HL-60 (cell line): ENCODE measurements at places on chromosomes 5 and 9.

- no peak for DNase-seq
Measured at GRCh38 chr9:128056887-128057723, 10.0 kb downstream of the NAIF1 start.

- DNase-seq = no peak
Measured at GRCh38 chr5:88925692-88926490, 42.9 kb upstream of the MEF2C start.

DNA sequence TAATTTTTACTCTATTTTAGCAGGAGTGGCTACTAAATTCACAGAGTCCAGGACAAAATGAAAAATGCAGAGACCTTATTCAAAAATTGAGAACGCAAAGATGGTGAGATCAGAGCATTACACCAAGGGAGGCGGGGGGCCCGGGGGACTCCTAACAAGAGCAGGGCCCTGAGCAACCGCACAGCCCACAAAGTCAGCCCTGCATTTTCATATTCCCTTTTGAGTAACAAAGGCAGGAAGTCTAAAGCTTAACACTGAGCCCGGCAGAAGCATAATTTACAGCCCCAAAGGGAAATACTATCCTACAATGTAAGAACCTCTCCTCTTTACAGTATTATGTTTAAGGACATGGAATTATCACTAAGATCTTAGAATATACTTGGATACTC, 69.4 kb downstream of the TLE1 start:
- no peak for DNase-seq

DNA sequence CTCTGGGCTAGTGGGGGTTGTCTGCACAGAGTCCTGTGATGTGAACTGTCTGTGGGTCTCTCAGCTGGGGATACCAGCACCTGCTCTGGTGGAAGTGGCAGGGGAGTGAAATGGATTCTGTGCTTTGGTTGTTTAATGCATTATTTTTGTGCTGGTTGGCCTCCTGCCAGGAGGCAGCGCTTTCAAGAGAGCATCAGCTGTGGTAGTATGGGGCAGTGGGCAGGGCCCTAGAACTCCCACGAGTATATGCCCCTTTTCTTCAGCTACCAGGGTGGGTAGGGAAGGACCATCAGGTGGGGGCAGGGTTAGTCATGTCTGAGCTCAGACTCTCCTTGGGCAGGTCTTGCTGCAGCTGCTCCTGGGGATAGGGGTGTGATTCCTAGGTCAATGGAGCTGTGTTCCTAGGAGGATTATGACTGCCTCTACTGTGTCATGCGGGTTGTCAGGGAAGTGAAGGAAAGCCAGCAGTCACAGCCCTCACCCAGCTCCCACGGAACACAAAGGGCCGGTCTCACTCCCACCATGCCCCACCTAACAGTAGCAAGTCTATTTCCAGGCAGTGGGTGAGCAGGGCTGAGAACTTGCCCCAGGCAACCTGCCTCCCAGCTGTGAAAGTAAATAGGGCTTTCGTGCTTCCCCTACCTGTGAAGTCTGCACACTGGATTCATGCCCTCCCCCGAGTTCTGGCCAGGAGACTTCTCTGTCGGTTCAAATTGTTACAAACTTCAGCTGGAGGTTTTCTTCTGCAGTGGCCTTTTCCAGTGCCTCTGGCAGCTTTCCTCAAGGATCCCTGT, 25.7 kb upstream of the FAM81B start:
- no peak for DNase-seq

DNA sequence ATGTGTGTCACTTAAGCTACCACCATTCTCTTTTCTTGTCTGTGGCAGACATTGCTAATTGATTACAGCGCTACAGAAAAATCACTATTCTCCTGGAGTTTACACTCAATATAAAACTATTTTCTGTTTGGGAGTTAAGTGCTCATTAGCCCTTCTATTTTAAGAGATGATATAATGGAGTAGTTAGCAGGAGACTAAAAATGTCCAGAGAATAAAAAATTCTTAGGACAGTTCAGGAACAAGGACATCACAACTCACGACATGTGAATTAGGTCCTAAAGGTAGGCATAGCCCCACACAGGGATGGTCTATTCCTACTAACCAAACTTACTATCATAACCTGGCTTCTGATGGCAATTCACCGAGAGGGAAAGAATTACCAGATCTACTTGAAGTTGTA, 258.5 kb downstream of the KIAA0825 start:
- no peak for DNase-seq
